ENCODE measurements at places on chromosomes 5 and 9. TPM values are rescaled to one million over a fixed set of nuclear protein-coding genes. Genes with fewer than 3 reads are reported as not detected.

FBXW2 gene
- total RNA-seq, result 90.0 TPM

COL5A1 gene
- 0.10 TPM for total RNA-seq

DNA sequence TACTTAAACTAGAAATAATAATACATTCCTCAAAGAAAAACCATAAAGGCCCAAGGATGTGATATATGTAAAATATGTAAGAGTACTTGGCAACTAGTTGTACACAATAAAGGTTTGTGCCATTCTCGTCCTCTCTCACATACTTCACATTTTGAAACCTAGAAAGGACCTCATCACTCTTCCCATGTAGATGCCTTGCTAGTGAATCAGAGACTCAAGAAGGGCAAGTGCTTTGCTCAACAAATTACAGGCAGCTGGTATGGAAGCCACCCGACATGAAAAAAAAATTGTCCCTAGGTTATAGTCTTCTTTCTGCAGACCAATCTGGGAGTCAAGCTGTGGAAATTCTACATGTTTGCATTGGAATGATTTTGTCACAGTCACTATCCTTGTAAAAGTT, 31.7 kb downstream of the ADRB2 start:
- no peak for DNase-seq

- DNase-seq, result no peak
These were observed 291.3 kb downstream of the FBXL7 start for GRCh38 chr5:15791274-15791673.

- DNase-seq, result no peak
These were observed 1.3 kb upstream of the SMC5 start for GRCh38 chr9:70257502-70257901.

Measured in activated CD4-positive, alpha-beta memory T cell treated with anti-CD3 and anti-CD28 coated beads, Interleukin-2, amount 10 ng/mL, durations not matched to agents 7 days and 5 days (primary cell).